ENCODE measurements at places on chromosomes 4 and X. TPM values are rescaled to one million over a fixed set of nuclear protein-coding genes. Genes with fewer than 3 reads are reported as not detected.

DNA sequence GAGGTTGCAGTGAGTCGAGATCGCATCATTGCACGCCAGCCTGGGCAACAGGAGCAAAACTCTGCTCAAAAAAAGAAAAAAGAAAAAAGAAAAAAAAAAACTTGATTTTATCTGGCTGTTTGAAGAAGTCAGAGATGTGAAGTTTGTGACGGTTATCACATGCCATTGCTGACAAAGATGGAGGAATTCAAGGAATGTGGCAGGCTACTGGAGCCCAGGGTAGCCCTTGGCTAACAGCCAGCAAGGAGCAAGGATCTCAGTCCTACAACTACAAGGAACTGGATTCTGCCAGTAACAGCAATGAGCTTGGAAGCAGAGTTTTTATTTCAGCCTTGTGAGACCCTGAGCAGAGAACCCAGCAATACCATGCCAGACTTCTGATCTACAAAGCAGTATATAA is 24.3 kb upstream of the TET2 start:
- H3K27me3 ChIP-seq = no peaks in the 10 kb centered on the region
- DNase-seq = no peak
- H3K4me3 ChIP-seq = no peak overlapping the region

- no peak overlapping the region for H3K4me3 ChIP-seq
- no peaks in the 10 kb centered on the region for H3K36me3 ChIP-seq
- H3K27ac ChIP-seq = no peak overlapping the region
- DNase-seq = no peak
Measured at GRCh38 chrX:508163-508562, 121.5 kb upstream of the PPP2R3B start.

- H3K4me1 ChIP-seq = no peaks in the 10 kb centered on the region
- H3K27ac ChIP-seq = no peak overlapping the region
- no peaks in the 10 kb centered on the region for H3K36me3 ChIP-seq
- DNase-seq = no peak
- H3K27me3 ChIP-seq = no peaks in the 10 kb centered on the region
Measured at GRCh38 chr4:143961075-143961474, 55.7 kb upstream of the GYPE start.

DNA sequence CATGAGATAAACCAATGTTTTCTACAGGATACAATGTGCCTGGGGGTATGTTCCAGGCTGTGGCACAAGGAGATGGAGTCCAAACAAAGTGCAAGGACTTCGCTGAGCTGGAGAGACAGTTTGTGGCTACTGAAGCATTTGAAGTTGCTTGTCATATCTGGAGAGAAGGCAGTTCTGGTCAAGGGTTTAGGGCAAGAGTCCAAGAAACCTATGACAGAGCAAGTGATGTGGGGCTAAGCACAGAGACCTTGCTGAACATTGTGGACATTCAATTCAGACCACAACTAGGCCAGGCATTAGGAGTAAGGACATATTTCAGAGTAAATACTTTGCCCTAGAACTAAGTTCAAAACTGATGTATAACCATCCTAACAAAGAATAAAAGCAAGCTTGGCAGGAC is 34.8 kb downstream of the MAGED4B start:
- no peak overlapping the region for H3K4me3 ChIP-seq
- H3K27ac ChIP-seq = no peak overlapping the region
- H3K27me3 ChIP-seq = peaks cover 4% of the 10 kb centered on the region
- no peak for DNase-seq

DNA sequence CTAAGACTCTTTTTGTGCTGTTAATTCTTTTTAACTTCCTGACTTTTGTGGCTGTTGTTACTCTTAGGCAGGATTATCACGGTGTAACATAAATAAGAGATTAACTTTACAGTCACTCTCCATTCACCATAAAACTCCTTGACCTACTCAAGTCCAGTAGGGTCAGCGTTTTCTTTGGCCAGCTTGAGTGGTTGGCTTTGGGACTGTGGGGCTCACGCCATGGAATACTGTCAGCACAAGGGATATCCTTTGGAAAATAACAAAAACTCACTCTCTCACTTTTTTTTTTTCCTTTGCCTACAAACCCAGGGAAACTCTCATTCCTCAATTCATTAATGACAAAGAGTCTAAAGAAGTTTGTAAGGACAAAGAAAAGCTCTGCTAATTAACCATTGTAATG is 89.4 kb upstream of the TLL1 start:
- H3K4me3 ChIP-seq = no peak overlapping the region
- H3K27ac ChIP-seq = no peak overlapping the region
- DNase-seq = no peak
- no peaks in the 10 kb centered on the region for H3K36me3 ChIP-seq
- H3K27me3 ChIP-seq = no peaks in the 10 kb centered on the region

DNA sequence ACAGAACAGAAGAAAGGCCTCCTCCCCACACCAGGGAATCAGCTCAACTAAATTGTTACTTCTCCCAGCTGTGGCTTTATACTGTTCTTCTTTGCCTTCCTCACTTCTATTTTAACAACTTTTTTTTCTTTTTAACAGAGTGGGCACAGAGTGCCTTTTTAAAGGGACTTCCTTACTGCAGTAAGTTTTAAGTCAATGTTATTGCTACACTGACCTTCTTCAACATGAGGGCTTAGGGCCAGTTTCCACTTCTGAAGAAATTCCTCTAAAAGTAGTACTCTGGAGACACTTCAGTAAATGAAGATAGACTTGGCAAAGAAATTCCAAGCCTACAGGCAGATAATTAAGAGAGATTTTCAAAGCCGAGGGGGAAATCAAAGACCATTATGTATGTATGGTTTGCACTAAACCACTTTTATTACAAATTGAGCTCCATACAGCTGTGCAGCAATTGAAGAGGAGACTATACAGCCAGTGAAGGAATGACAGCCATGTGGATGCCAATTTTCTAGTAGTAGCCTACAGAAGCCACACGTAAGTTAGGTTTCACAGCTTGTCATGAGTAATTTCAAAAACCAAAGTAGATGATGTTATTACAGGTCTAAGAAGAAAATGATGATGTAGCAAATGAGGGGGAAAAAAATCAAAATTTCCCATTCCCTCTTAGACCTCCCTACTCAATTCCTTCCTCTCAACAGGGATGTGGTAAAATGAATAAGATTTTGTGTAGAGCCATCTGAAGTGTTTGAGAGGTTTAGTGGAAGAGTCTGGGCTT is 36.9 kb upstream of the RASGEF1B start:
- no peaks in the 10 kb centered on the region for H3K4me1 ChIP-seq
- no peak for DNase-seq
- H3K4me3 ChIP-seq = no peak overlapping the region
- no peak overlapping the region for H3K27ac ChIP-seq
- H3K36me3 ChIP-seq = no peaks in the 10 kb centered on the region
- H3K27me3 ChIP-seq = peaks cover 4% of the 10 kb centered on the region

DNA sequence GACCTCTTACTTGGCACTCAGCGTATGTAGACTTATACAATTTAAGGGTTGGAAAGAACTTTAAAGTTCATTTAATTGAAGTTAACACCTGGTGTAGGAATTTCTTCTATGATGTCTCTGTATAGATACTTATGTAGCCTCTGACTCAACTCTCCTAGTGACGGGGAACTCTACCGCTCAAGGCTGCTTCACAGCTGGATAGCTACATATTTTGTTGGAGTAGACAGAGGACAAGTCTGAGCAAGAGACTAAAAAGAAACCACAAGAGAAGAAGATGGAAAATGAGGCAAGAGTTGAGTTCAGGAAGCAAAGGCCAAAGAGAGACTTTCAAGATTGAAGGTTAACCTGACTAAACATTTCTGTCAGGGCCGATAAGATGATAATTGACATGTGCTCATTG is 52.6 kb downstream of the GPR50 start:
- H3K4me1 ChIP-seq = no peaks in the 10 kb centered on the region
- DNase-seq = no peak
- H3K27me3 ChIP-seq = no peaks in the 10 kb centered on the region
- H3K27ac ChIP-seq = no peak overlapping the region
- H3K4me3 ChIP-seq = no peak overlapping the region

- no peak overlapping the region for H3K4me3 ChIP-seq
- H3K27ac ChIP-seq = no peak overlapping the region
- H3K36me3 ChIP-seq = no peaks in the 10 kb centered on the region
- DNase-seq = peak; percentile 96
- H3K4me1 ChIP-seq = peaks cover 3% of the 10 kb centered on the region
Measured at GRCh38 chr4:185112104-185112503, 31.0 kb upstream of the SLC25A4 start.

DNA sequence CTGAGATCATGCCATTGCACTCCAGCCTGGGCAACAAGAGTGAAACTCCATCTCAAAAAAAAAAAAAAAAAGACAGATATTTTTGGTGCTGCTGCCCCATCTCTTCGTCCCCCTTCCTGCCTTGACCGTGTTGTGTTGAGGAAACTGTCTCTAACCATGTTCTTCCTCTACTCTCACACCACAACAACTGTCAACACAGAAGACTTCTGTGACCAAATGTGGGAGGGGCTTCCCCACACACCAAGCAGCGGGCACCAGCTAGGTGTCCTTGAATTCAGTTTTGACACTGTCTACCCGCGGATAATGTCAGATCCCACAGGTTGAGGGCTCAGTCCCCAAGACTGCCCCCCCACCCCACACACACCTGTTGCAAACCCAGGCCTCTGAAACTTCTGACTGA is 104.7 kb upstream of the BCOR start:
- no peak overlapping the region for H3K27ac ChIP-seq
- H3K36me3 ChIP-seq = no peaks in the 10 kb centered on the region
- no peaks in the 10 kb centered on the region for H3K27me3 ChIP-seq
- DNase-seq = no peak

DNA sequence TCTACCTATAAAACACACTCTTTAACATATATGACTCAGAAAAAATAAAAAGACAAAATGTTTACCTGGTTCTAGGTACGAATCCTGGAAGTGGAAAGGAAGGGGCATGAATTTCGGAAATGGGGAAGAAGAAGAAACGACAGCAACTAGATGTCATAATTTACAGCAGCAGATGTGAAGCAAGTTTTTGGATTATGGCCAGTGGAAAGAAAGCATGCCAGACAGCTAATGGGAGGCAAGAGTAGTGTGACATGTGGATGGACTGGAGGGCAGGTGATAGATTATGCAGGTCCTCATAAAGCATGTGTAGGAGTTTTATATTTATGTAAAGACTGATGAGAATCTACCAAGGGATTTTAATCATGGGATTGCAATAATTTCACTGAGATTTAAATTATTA is 279.0 kb upstream of the TACR3 start:
- no peaks in the 10 kb centered on the region for H3K36me3 ChIP-seq
- no peak overlapping the region for H3K4me3 ChIP-seq
- no peaks in the 10 kb centered on the region for H3K4me1 ChIP-seq
- DNase-seq = no peak
- no peak overlapping the region for H3K27ac ChIP-seq
- H3K27me3 ChIP-seq = no peaks in the 10 kb centered on the region

DNA sequence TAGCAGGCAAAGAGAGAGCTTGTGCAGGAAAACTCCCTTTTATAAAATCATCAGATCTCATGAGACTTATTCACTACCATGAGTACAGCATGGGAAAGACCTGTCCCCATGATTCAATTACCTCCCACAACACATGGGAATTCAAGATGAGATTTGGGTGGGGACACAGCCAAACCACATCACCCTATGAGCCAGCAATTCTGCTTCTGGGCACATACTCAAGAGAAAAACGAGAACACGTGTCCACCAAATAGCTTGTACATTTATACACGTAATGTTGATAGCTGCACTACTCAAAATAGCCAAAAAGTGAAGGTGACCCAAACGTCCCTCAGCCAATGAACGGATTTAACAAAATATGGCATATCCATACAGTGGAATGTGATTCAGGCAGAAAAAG is 94.5 kb upstream of the DHRSX start:
- no peak overlapping the region for H3K27ac ChIP-seq
- peaks cover 1% of the 10 kb centered on the region for H3K4me1 ChIP-seq
- no peaks in the 10 kb centered on the region for H3K36me3 ChIP-seq
- peak; percentile 11 for DNase-seq
- no peaks in the 10 kb centered on the region for H3K27me3 ChIP-seq

The GPRASP2 gene
- 24.7 TPM for total RNA-seq

The ANXA10 gene
- 1.1 TPM for total RNA-seq

The OCIAD2 gene
- total RNA-seq = 16.5 TPM

The SPANXC gene
- not detected for total RNA-seq

The SRPK3 gene
- 0.36 TPM for total RNA-seq

Data from IMR-90 (cell line).